ENCODE measurements at places on chromosomes 11 and 22. TPM values are rescaled to one million over a fixed set of nuclear protein-coding genes. Genes with fewer than 3 reads are reported as not detected.

GRCh38 chr11:118587952-118588351 is 15.7 kb downstream of the ARCN1 start:
- DNase-seq = no peak

Gene MRGPRF
- 13.3 TPM for total RNA-seq

GRCh38 chr11:123330471-123330870 is 99.6 kb upstream of the GRAMD1B start:
- DNase-seq = no peak

- DNase-seq = peak; percentile 42
Observed at GRCh38 chr11:117071344-117071787, 26.9 kb downstream of the SIK3 start.

All from left cardiac atrium (tissue), 4 donors.